ENCODE measurements at places on chromosomes 3 and 15. TPM values are rescaled to one million over a fixed set of nuclear protein-coding genes. Genes with fewer than 3 reads are reported as not detected.

The NFKBIZ gene
- total RNA-seq, result 96.9 TPM

The MAP1A gene
- 59.5 TPM for total RNA-seq

The LRRN1 gene
- total RNA-seq, result 3.3 TPM

The GRK7 gene
- not detected for total RNA-seq

The NMNAT3 gene
- 10.7 TPM for total RNA-seq

The CACNA2D2 gene
- 2.8 TPM for total RNA-seq

- no peak for DNase-seq
These were observed 1165.2 kb downstream of the TBL1XR1 start for GRCh38 chr3:176032043-176032442.

DNA sequence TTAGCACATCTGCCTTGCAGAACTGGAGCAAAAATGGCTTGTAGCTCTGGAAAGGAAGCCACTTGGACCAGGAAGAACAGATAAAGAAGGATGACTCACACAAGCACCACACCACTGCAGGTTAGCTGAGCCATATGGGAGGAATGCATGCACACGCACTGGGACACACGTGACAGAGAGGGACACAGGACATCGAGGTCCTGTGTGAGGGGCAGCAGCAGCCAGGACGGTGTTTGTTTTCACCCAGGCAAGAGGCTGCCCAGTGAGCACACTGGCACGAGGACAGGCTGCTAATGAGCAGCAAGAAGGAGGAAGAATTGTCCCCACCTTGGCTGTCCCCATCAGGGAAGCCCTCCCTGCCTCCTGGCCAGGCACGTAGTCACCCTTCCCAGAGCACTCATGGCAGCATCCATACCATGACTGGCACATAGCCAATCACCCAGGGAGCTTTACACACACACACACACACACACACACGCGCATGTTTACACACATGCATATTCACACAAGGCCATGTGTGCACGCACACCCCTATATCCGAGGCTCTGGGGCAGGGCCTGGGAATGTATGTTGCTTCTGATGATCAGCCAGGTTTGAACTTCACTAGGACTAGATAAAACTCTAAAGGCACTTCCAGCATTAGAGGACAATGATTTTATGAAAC, 24.0 kb upstream of the SPTBN5 start:
- DNase-seq, result no peak

DNA sequence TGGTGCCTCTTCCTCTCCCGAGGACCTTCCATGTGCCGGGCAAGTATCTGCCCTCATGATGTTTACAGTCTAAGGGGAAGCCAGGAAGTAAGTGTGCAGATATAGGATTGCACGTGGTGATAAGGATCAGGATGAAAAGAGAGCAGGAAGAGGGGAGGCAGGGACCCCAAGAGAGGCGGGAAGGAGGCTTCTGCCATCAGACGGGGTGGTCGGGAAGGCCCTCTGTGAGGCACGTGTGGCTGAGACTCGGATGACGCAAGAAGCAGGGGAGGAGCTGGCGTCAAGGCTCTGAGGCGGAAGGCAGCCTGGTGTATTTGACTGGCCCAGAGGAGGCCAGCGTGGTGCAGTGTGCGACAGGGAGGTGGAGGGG, 762 bp upstream of the IQSEC1 start:
- DNase-seq, result no peak

DNA sequence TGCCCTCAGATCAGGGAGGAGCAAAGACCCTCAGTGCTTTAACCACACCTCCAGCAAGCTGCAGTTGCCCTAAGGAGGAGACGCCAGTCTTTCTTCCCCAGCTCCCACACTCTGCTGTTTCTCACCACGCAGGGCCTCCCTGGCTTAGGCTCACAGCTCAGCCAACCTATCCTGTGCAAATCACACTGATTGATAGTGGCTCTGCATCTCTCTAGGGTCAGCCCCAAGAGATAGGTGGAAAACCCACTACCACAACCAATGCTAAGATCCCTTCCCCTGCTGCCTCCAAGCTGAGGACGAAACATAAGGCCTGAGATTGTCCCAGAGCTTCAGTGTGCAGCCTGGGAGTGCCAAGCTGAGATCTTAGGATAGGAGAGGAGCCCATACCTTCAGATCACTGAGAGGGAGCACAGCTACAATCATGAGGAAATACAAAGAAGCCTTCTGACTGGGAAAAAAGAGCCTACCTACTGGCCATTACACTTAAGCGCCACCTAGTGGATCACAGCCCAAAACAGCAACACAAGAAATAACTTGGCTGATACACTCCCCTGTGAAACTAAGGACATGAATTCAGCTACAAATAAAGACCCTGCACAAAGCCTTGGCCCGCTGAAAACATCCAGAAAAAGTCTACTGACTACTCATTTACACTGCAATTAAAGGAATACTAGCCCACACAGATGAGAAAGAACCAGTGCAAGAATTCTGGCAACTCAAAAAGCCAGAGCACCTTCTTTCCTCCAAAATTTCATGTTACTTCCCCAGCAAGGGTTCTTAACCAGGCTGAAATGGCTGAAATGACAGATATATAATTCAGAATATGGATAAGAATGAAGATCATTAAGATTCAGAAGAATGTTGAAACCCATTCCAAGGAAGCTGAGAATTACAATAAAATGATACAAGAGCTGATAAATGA, 271.5 kb upstream of the DCBLD2 start:
- no peak for DNase-seq

- no peak for DNase-seq
These were observed 95.8 kb downstream of the BDH1 start for GRCh38 chr3:197460002-197460401.

DNA sequence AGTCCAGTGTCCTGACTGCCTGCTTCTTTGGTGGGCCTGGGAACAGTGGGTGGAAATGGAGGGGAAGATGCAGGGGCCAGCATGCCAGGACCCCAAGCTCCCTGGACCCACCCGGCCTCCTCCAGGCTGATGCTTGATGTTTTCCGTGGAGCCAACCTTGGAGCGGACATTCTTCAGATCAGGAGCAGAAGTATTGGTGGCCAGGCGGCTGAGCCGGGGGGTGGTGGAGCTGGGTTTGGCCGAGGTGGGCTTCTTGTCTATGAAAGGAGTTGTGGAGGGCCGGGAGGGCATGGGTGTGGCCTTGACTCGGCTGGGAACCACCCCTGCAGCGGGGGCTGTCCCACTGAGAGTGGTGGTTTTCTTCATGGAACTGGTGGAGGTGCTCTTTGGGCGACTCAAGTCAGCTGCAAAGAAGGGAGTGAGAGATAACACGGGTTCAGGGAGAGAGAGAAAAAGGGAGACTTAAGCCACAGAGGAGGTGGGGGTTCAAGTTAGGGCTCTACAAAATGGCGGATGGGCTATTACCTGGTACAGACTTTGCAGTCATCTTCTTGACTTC, 67.8 kb downstream of the DHX30 start:
- DNase-seq, result no peak

The STARD9 gene
- total RNA-seq, result 14.2 TPM

DNA sequence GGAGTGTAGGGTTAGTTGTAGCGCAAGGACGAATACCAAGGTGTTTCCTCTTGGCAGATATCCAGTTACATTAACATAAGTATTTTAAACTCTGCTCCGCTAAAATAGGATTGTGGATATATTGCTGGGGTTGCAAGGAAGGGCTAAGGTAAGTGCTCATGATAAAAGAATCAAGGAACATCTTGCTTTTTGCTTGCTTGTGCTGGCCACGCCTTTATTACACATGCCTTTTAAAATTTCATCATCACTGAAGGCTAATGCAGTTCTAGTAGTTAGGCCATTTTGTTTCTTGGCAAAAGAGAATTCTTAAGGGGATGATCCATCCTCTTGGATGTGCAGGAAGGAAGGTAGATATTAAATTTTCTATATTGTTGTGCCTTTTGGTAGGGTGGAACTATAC, 415.6 kb upstream of the TPM1 start:
- no peak for DNase-seq

The RTP1 gene
- total RNA-seq, result not detected

Data from esophagus muscularis mucosa (tissue), 4 donors.